ENCODE measurements at places on chromosomes 13 and 19.
A peak's percentile ranks its signal among the peaks of the same experiment; 100 is the strongest.

DNA sequence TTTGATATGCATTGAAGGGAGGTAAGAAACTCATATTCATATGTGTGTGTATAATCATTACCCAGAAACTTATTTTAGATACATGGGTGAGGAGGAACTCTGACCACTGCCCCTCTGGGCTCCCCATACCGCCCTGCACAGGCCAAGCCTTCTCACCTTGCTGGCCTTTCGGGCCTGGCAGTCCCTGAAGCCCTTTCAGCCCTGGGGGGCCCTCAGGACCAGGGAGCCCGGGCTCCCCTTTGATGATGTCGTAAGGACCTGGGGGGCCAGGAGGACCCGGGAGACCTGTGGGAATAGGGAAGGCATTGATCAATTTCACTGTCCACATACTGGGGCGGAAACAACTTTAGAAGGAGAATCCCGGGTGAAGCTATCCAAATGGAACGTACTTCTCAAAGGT is 142.3 kb downstream of the COL4A1 start:
- no peak for DNase-seq

DNA sequence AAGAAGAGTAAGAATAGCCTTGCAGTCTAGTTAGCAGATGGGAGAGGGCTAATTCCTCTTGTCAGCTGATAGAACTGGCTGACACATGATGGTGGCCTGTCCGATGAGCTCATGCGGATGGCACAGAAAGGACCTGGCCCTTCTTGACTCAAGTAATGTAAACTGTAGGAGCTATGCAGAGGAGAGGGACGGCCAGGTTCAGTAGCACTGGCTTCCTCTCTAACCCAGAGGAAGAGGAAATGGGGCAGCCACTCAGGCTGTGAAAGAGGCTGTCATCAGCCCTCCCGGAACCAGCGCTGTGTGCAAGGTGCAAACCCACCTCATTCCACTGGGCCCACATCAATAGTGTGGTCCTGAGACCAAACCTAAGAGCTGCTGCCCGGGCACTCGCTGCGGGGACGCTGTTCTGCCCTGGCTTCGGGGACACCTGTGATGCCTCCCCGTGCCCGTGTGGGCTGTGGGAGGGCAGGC is 30.8 kb upstream of the USE1 start:
- no peak for DNase-seq

DNA sequence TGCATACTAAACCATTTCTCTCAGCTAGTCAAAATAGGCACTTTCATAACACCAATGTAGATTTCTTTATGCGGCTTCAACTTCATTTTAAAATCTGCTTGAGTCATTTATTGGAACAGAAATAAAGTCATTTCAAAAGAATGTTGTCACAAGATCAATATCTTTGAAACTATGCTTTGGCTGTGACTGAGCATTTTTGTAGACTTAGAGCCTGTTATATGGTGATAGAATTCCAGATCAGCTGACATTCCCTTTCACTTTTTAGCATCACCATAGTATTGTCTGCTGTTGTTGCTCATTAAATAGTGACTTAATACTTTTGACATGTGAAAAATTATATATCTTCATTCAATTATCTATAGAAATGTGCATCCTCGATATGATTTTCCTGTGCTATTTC is 279.2 kb upstream of the PRR20A start:
- no peak for DNase-seq

DNA sequence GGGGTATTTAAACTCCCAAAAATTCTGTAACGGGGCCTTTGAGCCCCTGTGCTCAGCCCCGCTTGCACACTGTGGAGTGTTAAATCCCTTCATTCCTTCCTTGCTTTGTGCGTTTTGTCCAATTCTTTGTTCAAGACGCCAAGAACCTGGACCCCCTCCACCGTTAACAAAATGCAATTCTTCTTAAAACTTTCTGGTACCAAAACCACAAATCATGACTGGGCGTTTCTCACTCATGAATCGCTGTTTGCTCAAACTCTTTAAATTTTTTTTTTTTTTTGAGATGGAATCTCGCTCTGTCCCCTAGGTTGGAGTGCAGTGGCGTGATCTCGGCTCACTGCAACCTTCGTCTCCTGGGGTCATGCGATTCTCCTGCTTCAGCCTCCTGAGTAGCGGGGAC is 881 bp downstream of the ZNF20 start:
- no peak for DNase-seq

DNA sequence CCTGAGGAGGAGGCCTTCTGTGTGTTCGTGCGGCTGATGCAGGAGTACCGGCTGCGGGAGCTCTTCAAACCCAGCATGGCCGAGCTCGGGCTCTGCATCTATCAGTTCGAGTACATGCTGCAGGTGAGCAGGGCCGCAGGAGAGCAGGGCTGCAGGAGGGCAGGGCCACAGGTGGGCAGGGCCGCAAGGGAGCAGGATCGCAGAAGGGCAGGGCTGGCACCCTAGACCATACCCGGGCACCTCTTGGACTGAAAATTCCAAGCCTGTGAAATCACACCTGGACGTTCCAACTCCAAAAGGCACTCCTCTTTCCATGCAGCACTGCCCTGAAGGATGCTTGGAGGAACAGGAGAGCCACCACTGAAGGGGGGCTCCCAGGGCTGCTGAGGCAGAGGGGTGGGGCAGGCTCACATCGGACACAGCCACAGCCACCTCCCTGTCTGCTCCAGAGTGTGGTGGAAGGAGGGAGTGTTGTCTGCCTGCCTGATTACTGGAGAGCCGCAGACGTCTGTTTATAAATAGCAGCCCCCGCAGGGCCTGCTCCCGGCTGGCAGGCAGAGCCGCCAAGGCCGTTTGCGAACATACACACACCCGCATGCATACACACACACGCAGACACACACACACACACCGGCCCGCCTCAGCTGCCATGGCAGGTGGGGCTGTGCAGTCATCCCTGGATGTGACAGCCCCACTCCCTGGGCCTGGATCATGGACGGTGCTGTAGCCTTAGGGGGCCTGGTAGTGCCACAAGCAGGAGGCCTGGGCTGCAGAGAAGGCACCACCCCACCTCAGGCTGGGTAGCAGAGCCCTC is 20.2 kb downstream of the EVI5L start:
- DNase-seq = no peak

- DNase-seq = no peak
These were observed 77.5 kb downstream of the FNDC3A start for GRCh38 chr13:49053215-49053614.

DNA sequence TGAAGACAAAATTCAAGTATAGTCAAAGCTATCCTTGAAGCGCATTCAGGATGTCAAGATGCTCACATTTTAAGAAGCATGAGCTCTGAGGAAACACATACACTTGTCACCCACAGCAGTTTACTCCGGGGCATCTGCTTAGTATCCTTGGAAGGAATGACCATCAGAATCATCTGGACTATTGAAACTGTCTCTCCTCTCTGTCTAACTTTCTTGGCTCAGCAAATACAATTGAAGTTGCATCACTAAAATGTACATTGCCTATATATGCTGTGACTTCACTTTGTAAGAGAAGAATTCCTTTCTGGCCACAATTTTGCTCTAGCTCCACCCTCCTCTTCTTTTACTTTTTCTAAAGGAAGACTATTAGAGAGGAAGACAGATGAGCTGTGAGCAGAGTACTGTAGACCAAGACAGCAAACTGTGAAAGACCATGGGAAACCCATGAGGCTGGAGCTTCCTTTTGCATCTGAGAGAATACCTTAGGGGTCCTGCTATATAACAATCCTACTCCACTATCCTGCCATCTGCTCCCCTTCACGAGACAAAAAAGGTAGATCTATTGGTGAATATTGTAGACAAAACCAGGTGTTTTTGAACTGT is 906.3 kb downstream of the PCDH9 start:
- no peak for DNase-seq

DNA sequence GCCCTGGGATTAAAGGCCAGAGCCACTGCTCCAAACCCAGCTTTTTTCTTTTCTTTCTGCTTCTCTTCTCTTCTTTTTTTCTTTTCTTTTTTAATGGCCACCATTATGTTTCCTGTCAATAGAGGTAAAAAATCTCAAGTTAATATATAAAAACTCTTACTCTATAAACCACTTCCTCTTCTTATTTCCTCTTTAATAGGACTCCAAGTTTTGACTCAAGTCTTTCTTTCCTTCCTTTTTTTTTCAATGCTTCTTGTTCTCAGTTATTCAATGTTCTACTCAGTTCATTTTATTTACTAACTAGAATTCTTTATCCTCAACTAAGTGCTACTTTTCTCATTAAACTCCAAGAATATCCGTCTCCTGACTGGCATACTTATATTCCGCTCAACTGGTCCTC is 27.1 kb upstream of the MYCBP2 start:
- no peak for DNase-seq

DNA sequence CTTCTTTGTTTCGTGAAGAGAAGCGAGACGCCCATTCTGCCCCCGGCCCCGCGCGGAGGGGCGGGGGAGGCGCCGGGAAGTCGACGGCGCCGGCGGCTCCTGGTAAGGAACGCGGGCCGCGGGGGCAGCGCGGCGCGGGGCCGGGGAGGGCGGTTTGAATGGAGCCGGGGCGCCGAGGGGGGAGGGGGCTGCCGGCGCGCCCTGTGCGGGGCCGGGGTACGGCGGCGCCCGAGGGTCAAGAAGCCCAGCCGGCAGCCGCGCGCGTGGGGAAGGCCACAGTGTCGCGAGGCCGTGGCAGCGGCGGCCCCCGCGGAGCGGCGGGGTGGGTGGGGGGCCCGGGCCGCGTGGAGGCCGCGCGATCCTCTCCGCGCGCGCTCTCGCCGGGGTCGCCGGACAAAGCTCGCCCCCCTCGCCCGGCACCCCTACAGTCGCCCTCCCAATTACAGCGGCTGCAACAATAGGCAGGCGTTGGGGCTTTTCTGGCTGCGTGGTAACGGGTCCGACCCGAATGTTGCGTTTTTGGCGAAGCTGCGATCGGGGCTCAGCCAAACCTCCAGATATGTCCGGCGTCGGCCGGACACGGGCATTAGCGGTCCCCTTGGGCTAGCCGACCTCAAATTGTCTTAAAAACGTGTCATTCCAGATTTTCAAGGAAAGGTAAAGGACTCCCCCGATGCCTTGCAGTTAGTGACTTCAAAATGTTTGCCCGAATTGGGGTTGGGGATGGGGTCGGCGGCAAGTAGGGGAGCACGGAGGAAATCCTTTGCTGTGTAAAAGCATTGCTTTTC is 437 bp downstream of the SMARCA4 start:
- DNase-seq = no peak

- DNase-seq = no peak
These were observed 313.2 kb downstream of the SHISA2 start for GRCh38 chr13:25738342-25739196.

- DNase-seq = no peak
These were observed 1.6 kb downstream of the SOHLH2 start for GRCh38 chr13:36212789-36213188.

DNA sequence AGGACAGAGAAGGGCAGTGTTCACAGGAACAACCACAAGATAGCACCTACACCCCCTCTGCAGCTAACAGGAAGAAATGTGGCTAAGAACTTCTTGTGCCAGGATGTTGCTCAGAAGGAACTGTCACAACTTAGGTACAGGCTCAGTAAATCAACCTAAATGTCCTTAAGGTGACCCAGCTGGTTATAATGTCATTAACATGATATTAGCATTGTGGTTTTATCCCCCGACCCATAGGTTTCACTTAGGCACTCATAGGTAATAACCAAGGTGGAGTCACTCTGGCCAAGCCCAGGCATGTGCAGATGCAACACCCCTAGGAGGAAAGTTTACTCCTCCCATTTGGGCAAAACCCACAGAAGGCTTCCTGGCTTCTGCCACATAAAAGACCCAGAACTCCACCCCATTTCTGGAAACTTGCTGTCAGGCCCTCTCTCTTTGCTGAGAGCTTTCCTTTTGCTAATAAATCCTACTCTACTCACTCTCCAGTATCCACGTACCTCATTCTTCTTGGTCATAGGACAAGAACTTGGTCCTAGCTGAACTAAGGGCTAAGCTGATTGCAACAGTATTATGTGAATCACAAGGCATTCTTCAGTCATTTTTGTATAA is 951.3 kb downstream of the SLITRK5 start:
- no peak for DNase-seq

GRCh38 chr19:18450931-18451836 is 13.3 kb upstream of the ISYNA1 start:
- no peak for DNase-seq

- DNase-seq = no peak
These were observed 216.8 kb downstream of the TM9SF2 start for GRCh38 chr13:99717959-99718674.

DNA sequence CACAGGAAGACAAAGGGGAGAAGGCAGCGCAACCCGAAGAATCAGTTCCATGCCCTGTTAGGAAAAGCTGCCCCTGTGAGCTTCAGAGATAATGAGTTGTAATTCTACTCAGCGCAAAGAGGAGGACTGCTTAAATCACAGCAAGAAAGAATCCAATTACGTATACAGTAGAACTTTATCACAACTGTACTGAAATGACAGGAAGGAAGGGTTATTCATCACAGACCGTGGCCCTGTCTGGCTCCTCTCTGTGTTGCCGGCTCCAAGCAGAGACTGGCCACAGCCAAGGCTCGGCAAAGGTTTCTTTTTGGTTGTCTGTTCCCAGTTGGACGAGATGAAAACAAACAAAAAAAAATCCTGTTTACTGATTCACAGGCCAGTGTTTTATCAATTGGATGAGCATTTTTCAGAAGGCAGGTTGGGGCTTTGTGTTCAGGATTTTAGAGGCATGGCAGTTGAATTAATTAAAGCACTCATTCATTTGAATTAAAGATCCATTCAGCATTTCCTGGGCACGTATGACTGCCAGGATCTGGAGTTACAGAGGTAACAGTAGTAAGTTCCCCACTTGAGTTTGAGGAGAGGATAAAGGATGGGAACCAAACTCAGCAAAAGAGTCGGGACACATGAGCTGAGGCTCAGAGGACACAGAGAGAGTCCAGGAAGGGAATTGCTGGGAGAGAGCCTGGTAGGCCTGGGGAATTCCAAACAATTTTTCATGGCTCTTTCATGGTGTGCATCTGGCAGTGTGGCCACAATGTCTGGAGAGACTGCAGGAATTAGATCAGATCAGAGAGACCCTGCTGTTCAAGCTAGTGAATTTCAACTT is 341.0 kb downstream of the DNAJC15 start:
- peak; percentile 28 for DNase-seq

DNA sequence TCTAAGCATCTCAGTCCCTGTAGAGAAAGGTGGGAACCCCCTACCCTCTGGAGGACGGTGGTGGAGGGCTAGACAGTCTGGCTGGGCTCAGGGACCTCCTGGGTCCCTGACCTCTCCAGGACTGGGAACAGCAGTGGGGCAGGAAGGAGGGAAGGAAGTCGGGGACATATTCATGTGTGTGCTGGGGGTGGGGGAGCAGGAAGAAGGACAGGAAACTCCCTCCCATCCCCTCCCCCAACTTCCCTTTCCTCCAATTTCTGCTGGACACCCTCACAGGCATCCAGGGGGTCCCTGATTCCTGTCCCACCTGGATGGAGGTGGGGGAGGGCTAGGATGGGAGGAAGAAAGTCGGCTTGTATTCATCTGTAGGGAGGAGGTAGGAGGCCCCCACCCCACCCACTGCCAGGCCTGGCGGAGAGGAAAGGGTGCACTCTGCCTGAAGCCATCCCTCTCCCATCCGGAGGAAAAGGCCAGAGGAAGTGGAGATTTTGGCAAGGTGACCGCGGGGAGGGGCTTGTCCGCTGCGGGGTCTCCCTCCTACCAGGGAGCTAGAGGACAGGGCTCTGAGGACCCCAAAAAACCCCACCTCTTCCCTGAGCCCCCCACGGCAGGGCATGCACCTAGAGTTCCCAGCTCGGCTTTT is 2.3 kb downstream of the NOVA2 start:
- DNase-seq = no peak

- DNase-seq = no peak
These were observed 13.1 kb downstream of the MED26 start for GRCh38 chr19:16614941-16615340.

GRCh38 chr13:100124265-100124664 is 35.4 kb downstream of the PCCA start:
- no peak for DNase-seq

- DNase-seq = no peak
These were observed 24.6 kb downstream of the OPA3 start for GRCh38 chr19:45560038-45560437.

Measured in AG09309 (cell line).